Left ventricle myocardium superior (tissue), 1 donor: ENCODE measurements at places on chromosomes 1 and 21. TPM values are rescaled to one million over a fixed set of nuclear protein-coding genes. Genes with fewer than 3 reads are reported as not detected.

GRCh38 chr1:110106013-110106941 is 6.0 kb upstream of the UBL4B start:
- peak; percentile 72 for DNase-seq

GRCh38 chr1:169421309-169421708 is 6.0 kb downstream of the CCDC181 start:
- DNase-seq, result no peak

- no peak for DNase-seq
Measured at GRCh38 chr21:42307106-42307505, 8.1 kb downstream of the TFF3 start.

DNA sequence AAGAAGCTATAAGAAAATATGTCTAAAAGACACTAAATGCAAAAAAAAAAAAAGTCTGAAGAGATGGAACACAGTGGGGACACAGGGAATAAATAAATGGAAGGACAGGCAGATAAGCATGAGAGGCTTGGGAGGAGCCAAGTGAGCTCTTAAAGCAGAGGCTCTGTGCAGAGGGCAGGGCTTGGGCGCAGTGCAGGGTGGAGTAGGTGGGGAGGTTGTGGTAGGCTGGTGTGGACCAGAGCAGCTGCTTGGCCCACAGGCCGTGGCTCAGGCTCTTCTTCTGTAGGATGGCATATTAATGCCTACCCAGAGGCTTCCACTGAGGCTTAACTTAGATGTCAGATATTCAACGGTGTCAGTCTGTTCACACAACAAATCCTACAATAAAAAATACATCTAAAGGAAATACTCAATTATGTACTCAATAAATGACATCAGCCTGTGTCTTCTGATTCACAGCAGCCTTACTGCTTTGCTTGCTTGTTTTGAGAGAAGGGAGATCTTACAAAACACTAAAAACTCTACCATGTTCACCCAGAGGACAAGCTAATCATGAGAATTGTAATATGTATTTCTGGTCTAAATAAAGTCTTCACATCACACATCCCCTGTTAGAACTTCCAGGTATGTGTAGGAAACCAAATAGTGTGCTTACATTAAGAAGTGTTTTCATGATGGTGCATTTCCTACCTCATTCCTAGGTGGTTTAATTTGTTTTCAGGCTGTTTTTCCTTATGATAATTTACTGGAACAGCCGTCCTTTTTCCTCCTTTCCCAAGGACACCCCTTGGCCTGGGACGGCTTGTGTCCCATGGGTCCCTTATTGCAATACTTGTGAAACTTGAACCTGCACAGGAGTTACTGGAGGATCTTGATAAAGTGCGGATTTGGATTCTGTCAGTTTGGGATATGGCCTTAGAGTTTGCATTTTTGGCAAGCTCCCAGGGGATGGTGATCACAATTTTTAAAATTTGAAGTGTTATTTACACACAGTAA is 24.9 kb downstream of the DIP2A start:
- peak; percentile 50 for DNase-seq

FCAMR gene
- total RNA-seq, result not detected

CFAP107 gene
- total RNA-seq, result not detected
